Activated naive CD4-positive, alpha-beta T cell treated with anti-CD3 and anti-CD28 coated beads for 36 hours (primary cell): ENCODE measurements at places on chromosomes 4 and X. TPM values are rescaled to one million over a fixed set of nuclear protein-coding genes. Genes with fewer than 3 reads are reported as not detected.

RNF212 gene
- total RNA-seq, result 0.98 TPM

PKD2 gene
- 1.7 TPM for total RNA-seq

SUPT20HL1 gene
- not detected for total RNA-seq

NAA11 gene
- total RNA-seq, result not detected

IBSP gene
- total RNA-seq, result not detected

- H3K27ac ChIP-seq, result no peak overlapping the region
- H3K4me1 ChIP-seq, result peaks cover 6% of the 10 kb centered on the region
- peak; percentile 7 for DNase-seq
- no peaks in the 10 kb centered on the region for H3K36me3 ChIP-seq
- H3K4me3 ChIP-seq, result no peak overlapping the region
These were observed 118.7 kb upstream of the PRPS2 start for GRCh38 chrX:12672367-12673106.

DNA sequence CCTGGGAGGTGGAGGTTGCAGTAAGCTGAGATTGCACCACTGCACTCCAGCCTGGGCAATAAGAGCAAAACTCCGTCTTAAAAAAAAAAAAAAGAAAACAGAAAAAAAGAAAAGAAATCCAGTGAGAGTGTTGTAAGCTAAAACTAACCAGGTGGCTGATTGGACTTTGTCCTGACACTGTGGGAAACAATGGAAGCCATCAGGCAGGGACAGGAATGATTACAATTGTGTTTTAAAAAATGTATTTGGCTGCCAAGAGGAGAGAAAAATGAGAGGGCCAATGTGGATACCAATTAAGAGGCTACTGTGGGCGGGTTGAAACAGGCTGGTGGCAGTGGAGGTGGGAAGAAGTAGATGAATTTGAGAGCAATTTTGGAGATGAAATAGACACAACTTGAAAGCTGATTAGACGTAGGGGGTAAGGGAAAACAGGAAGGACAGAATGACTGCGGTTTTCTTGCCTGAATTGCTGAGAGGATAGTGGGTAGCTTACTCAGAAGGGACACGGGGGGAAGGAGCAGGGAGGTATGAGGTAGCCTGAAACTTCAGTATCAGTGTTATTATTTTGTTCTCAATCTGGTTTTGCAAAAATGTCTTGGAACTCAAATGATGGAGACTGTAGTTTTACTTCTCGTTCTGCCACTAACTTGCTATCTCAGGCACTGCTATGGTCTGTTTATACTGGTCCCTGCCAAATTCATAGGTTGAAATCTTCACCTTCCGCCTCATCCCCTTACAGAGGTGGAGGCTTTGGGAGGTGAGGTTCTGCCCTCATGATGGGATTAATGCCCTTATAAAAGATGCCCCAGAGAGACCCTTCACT lies 45.6 kb upstream of the CHRNA9 start:
- peak overlapping the region; percentile 25 for H3K4me3 ChIP-seq
- peak; percentile 50 for DNase-seq
- H3K27ac ChIP-seq, result peak overlapping the region; percentile 76
- H3K27me3 ChIP-seq, result no peaks in the 10 kb centered on the region
- no peaks in the 10 kb centered on the region for H3K36me3 ChIP-seq

DNA sequence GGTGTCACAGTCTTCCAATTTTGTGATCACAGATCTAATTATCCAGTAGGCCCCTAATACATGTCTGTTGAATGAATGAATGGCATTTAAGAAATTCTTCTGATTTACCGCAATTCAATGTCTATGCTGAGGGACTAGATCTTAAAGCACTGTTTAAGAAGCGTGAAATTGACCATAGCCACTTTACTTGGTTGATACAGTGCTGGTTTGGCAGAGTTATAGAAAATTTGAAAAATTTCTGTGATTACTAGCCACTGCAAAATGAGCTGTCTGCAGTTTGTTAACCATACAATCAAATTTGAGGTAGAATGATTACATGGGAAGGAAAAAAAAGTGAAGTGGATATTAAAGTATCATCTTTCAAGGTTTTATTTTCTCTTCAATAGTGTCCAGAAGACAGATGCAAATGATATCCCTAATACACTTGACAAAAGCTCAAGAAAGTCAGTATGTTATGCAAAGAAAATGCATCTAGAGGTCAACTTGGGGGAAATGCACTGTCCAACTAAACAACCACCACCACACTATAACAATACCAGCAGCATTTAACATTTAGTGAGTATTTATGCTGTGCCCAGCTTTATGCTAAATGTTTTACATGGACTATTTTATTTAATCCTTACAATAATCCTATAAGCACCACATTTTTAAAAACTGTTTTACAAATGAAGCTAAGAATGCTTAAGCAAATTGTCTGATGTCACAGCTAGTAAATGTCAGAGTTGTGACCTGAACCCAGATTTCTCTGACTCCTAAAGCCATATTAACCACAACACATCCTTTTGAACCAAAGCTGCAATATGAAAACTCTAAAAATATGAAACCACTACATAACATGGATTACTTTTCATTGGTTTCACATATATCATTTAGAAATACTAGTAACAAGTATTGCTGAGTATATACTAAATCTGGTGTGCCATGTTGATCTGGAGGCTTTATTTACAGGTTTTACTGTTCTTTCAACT lies 217.9 kb upstream of the MAB21L2 start:
- DNase-seq, result no peak
- H3K4me3 ChIP-seq, result no peak overlapping the region
- H3K27ac ChIP-seq, result no peak overlapping the region

DNA sequence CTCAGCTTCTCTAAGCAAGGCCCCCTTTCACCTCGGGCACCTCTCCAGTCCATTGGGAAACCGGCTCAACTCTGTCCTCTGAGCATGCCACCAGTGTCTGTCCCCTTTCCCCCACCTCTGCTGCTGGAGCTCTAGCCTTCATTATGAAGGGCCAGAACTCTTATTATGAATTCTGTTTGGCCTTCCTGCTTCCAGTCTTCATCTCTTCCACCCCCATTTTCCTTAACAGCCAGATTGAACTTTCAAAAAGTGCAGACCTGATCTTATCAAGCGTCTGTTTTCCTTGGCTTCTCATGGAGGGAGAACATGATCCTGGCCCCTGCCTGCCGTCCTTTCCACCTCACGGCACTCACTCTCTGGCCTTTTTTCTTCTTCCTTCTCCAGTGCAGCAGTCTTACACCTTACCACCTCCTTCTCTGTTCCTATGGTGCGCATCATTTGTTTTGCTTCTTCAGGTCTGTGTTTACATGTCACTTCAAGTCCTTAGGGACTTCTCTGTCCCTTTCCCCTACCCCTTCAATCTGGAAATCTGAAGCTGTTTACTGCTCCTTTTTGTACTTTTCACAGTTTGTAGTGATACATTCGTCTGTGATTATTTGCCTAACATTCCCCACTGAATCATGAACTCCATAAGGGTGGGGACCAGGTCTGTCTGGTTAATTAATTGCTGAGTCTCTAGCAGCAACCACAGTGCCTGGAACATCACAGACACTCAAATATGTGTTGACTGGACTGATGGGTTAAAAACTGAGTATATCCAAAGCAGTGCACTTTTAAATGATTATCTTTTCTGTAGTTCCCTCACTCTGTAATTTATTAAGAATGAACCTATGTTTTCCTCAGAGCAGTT lies 55.8 kb downstream of the FNIP2 start:
- no peak for DNase-seq
- H3K4me3 ChIP-seq, result no peak overlapping the region
- H3K27me3 ChIP-seq, result no peaks in the 10 kb centered on the region
- H3K27ac ChIP-seq, result no peak overlapping the region
- peaks cover 66% of the 10 kb centered on the region for H3K4me1 ChIP-seq

- H3K27ac ChIP-seq, result no peak overlapping the region
- no peaks in the 10 kb centered on the region for H3K4me1 ChIP-seq
- no peak for DNase-seq
These were observed 39.9 kb downstream of the APBB2 start for GRCh38 chr4:41174444-41174843.

DNA sequence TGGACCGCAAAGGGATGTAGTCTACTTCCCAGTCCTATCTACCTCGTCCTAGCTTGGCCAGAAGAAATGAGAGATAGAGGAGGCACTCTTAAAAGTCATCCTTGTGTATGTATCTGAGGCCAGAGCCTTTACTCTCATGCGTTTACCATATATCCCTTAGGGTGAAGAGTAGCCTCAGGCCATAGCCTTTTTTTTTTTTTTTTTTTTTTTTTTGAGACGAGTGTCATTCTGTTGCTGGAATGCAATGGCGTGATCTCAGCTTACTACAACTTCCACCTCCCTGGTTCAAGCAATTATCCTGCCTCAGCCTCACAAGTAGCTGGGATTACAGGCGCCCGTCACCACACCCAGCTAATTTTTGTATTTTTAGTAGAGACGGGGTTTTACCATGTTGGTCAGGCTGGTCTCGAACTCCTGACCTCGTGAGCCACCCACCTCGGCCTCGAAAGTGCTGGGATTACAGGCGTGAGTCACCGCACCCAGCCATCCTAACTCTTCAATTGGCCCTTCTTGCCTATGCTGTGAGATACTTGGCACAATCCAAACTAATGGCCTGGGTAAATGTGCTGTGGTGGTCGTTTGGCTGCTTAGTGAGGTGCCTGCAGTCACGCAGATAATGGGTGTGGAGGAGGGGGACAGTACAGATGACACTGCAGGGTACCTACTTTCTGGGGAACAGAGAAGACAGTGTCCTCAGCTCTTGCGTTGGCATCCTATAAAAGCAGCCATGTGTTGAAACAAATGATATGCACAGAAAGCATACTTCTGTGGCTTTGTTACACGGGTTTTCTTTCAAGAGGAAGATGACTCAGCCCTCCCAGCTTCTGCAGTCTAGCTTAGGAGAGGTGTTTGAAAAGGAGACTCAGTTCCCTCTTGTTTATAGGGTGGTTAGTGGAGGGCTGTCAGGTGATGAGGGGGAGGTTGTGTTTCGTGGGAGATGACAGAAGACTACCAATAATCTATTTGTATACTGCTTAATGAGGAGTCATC lies 10.4 kb upstream of the DGAT2L6 start:
- H3K27me3 ChIP-seq, result no peaks in the 10 kb centered on the region
- peaks cover 2% of the 10 kb centered on the region for H3K36me3 ChIP-seq
- no peak overlapping the region for H3K4me3 ChIP-seq
- H3K27ac ChIP-seq, result peak overlapping the region; percentile 46

GRCh38 chr4:52956691-52957090 lies 94.6 kb downstream of the RASL11B start:
- H3K4me1 ChIP-seq, result no peaks in the 10 kb centered on the region
- no peak overlapping the region for H3K27ac ChIP-seq
- H3K4me3 ChIP-seq, result no peak overlapping the region

DNA sequence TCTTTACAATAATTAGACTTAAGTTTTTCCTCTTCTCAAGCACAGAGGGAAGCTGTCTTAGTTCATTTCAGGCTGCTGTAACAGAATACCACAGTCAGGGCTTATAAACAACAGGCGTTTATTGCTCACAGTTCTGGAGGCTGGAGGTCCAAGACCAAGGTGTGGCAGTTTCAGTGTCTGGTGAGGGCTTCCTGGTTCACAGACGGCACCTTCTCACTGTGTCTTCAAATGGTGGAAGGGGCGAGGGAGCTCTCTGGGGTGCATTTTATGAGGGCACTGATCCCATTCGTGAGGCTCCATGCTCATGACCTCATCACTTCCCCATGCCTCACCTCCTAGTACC lies 115.7 kb upstream of the MXRA5 start:
- no peak overlapping the region for H3K4me3 ChIP-seq
- H3K4me1 ChIP-seq, result no peaks in the 10 kb centered on the region

GRCh38 chrX:154542723-154543424 lies 3.8 kb downstream of the G6PD start:
- DNase-seq, result peak; percentile 57
- H3K4me3 ChIP-seq, result peak overlapping the region; percentile 74
- H3K36me3 ChIP-seq, result peaks cover 6% of the 10 kb centered on the region
- peaks cover 46% of the 10 kb centered on the region for H3K4me1 ChIP-seq

GRCh38 chr4:115110191-115111181 lies 2.9 kb downstream of the NDST4 start:
- no peaks in the 10 kb centered on the region for H3K27me3 ChIP-seq
- H3K36me3 ChIP-seq, result no peaks in the 10 kb centered on the region
- H3K4me3 ChIP-seq, result no peak overlapping the region

DNA sequence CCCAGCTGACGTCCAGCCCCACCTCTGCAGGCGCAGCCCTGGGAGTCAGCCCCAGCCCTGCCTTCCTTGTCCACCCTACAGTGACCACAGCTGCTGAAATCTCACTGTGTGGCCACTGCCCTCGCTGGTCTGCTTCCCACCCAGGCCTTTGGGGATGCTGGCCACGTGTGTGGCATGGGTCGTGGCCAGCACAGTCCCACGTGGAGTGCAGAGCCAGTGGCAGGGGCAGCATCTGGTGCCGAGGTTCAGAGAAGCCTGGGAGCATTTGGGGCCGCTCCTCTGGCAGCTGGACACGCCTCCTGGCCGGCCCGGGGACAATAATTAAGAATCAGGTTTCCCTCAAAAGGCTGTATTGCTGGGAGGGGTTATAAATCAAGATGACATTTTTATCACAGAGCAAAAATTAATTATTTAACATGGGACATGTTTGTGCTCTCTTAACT lies 92.1 kb downstream of the HMX1 start:
- no peak overlapping the region for H3K4me3 ChIP-seq
- H3K27me3 ChIP-seq, result no peaks in the 10 kb centered on the region
- H3K36me3 ChIP-seq, result no peaks in the 10 kb centered on the region
- no peaks in the 10 kb centered on the region for H3K4me1 ChIP-seq

DNA sequence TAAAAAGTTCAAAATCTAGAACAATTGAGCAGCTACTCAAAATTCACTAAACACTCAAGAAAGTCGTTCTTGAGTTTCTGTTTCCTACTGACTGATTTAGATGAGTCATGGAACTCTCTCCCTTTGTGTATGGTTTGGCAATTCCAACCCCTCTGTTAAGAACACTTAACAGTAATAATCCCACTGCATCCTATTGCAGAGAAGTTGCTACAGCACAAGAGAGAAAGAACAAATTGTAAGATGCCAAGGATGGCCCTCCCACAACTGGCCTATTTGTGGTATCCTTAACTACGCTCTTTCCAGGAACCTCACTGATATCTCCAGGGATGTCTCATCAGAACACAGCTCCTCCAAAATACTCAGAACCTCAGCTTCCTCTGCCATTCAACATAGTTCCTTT lies 701.8 kb upstream of the TENM3 start:
- H3K27me3 ChIP-seq, result no peaks in the 10 kb centered on the region
- no peaks in the 10 kb centered on the region for H3K4me1 ChIP-seq
- H3K4me3 ChIP-seq, result no peak overlapping the region
- no peak overlapping the region for H3K27ac ChIP-seq
- H3K36me3 ChIP-seq, result no peaks in the 10 kb centered on the region

- H3K4me3 ChIP-seq, result no peak overlapping the region
- H3K27ac ChIP-seq, result no peak overlapping the region
- DNase-seq, result no peak
- H3K4me1 ChIP-seq, result no peaks in the 10 kb centered on the region
- no peaks in the 10 kb centered on the region for H3K27me3 ChIP-seq
- no peaks in the 10 kb centered on the region for H3K36me3 ChIP-seq
These were observed 173.8 kb upstream of the DCAF12L2 start for GRCh38 chrX:126339928-126340327.

DNA sequence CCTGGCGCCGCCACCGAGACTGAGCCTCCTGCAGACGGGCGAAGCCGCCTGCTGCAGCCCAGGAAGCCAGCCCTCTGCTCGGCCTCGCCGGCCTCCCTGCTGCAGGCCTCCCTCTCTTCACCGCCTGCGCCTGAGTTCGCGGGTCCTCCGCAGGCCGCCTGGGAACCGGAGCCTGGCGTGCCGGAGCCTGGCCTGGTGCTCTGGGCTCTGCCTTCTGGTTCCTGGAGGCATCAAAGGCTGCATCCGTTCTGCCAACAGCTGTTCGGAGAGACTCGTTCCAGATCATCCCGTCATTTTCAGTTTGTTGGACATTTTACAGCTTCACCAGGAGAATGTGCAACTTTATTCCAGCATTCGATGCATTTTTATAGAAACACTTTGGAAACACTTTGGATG lies 178.0 kb downstream of the DCLK2 start:
- H3K27ac ChIP-seq, result no peak overlapping the region
- H3K36me3 ChIP-seq, result peaks cover 1% of the 10 kb centered on the region
- H3K27me3 ChIP-seq, result no peaks in the 10 kb centered on the region
- no peaks in the 10 kb centered on the region for H3K4me1 ChIP-seq
